Stimulated activated CD8-positive, alpha-beta memory T cell treated with anti-CD3 and anti-CD28 coated beads, Interleukin-2, amount 100 ng/mL, for 48 hours (primary cell): ENCODE measurements at places on chromosomes 16 and 17.
A peak's percentile ranks its signal among the peaks of the same experiment; 100 is the strongest.

DNA sequence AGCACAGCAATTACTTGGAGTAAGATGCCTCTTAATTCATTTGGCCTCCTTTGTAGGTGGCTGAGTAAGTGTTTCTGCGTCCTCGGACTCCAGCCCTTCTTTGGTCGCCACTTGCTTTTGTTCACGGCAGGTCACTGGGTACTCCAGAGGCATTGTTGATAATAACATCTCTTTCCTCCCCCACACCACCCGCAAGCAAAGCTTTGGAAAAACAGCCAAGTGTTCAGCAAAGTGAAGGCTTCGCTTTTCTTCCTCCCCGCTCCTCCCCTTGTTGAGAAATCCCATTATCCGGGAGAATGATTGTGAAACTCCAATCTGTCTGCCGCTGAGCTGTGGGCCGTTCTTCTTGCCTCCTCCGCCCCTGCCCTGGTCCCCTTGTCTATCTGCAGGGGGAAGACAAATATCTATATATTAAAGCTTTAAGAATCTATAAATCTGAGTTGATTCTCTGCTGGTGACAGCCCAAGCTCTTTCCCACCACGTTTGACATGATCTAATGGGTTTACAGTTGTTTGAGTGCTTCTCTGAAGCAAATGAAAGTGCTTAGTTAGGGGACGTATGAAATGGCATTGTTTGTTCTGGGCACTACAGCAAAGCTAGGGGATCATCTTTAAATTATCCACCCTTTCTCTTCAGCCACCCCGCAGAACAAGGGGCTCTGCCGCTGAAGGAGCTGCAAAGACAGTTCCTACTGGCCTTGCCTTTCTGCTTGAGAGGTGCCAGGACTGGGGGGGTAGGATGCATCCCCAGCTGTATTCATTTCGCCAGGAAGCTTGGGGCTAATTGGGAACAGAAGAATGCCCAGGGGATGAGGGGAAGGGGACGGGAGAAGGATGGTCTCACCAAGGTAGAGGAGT is 167.1 kb downstream of the CCDC182 start:
- DNase-seq: no peak

DNA sequence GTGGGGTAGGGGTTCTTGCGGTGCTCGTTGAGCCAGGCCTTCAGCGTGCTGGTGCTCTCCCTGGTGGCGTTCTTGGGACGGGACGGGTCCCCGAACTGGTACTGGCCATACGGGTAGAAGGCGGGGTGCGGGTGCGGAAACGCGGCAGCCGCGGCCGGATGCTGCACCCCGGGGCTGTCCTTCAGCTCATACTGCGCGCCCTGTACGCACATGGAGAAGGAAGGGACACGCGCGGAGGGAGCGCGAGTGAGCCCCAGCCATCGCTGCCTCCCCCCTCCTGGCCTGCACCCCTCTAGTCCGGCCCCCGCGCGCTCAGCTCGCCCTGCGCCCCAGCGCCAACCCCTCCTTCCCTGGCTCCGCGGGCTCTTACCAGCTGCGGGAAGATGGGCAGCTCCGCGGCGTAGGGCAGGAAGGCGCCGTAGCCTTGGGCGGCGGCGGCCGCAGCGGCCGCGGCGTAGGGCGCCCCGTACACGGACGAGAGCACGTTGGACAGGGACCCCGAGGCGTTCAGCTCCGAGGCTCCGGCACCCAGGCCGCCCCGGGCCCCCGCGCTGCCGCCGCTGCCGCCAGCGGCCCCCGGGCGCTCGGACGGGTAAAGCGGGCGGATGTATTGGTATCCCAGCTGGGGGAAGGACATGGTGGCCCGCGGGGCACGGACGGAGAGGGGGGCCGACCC is 1.0 kb downstream of the IRX3 start:
- no peak for DNase-seq

GRCh38 chr16:82700541-82701235 is 73.9 kb downstream of the CDH13 start:
- DNase-seq: no peak

GRCh38 chr16:66036184-66036583 is 330.3 kb upstream of the CDH5 start:
- DNase-seq: no peak

DNA sequence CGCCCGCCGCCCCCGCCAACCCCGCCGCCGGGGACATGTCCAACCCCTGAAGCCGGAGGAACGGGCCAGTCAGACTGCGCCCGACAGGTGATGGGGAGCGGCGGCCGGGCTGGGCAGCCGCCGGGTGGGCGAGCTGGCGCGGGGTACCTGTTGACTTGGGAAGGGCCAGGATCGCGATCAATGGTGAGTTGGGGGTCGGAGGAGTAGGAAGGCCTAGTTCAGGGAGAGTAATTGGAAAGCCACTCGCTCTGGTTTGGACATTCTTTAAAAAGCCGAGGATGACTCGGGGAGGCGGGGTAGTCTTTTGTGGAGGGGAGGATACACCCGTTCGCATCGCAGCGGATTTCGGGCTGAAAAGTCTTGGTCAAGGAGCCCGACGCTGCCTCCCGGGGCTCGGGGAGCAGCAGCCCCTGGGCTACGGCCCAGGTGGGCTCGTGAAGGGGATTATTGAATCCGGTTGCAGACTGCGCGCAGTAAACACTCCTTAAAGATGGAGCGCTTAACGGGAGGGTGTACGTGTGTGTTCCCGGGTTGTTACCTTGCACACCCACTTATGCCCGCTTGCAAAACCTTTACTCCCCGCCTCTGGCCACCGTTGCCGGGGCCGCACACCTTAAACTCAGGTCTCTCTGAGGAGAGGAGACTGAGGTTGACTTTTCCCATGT is 123.8 kb downstream of the GOSR1 start:
- no peak for DNase-seq

GRCh38 chr17:75182569-75183436 is at the start of gene SUMO2:
TSS of gene SUMO2 (minus strand) at chr17:75182959. CDS start at chr17:75182834, 125 bp downstream.
- DNase-seq: peak; percentile 95

GRCh38 chr16:5065813-5066212 is at the start of gene C16orf89:
TSS of gene C16orf89 (minus strand) at chr16:5065956. CDS start at chr16:5065908, 48 bp downstream.
- no peak for DNase-seq

DNA sequence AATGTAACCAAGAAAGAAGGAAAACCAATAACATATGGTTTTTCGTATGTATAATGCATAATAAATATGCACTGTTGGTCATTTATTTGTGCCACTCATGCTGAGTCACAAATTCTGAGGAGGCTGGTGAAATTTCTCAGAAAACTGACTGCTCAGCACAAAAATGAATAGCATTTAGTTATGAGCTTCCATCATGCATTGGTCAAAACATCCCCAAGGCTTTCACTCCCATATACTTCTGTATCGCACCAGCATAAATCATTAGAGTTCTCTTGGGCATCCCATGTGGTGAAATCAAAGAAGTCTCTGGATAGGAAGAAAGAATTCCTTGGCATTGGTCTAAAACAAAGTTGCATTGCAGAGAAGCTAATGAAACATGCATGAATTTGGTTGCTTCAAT is 785.6 kb upstream of the CDH8 start:
- DNase-seq: no peak

DNA sequence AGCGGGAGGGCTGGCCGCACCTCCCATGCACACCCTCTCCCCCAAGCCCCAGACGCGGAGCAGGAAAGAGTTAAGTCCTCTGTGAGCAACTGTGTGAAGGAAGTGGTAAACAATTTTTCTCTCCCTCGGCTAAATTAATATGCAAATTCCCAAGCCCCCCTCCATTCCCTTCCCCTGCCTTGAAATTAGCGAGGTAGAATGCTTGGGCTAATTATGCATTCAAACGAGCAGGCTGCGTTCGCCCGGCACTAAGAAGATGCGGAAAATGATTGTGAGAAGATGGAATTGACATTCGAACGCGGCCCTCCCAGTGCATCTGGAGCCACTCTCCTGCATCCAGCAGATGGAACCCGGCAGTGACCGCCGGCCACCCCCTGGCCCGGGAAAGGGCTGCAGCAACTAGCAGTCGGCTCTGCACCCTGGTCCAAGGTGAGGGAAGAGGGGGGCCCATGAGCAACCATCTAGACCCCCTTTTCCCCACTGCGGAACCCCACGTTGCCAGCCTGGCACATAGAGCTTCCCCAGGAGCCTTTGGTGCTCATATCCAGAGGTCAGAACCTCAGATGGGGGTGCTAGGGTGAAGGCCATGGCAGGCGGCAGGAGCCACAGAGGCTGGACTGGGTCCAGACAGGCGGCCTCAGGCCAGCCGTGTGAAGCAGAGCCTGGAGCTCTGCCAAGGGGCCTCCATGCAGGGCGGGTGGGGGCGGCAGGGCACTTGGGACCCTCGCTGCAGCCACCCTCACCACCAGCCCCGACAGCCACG is 49.1 kb upstream of the ACSF3 start:
- no peak for DNase-seq

DNA sequence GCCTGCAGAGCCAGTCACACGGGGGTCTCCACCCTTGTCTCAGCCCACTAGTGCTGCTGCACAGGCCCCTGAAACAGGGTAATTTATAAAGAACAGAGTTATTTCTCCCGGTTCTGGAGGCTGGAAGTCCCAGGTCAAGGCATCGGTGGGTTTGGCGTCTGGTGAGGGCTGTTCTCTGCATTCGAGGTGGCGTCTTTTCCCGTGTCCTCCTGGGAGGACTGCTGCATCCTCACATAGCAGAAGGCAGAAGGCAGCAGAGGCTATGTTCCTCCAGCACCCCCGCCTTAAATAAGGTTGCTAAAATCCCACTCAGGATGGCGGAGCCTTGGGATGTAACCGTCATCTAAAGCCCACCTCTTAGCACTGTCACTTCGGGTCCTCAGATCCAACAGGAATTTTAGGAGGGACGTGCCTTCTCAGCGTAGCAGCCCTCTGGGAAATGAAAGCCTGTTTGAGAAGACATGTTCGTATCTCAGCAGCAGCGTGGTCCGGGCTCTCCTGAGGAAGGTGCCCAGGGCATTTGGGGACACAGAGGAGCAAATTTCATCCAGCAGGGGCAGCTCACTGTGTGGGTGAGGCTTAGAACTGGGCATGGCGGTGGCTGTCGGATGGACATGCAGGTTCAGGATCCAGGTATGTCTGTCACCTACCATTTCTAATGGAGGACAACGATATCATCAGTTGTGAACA is 221.6 kb upstream of the CHMP6 start:
- no peak for DNase-seq

DNA sequence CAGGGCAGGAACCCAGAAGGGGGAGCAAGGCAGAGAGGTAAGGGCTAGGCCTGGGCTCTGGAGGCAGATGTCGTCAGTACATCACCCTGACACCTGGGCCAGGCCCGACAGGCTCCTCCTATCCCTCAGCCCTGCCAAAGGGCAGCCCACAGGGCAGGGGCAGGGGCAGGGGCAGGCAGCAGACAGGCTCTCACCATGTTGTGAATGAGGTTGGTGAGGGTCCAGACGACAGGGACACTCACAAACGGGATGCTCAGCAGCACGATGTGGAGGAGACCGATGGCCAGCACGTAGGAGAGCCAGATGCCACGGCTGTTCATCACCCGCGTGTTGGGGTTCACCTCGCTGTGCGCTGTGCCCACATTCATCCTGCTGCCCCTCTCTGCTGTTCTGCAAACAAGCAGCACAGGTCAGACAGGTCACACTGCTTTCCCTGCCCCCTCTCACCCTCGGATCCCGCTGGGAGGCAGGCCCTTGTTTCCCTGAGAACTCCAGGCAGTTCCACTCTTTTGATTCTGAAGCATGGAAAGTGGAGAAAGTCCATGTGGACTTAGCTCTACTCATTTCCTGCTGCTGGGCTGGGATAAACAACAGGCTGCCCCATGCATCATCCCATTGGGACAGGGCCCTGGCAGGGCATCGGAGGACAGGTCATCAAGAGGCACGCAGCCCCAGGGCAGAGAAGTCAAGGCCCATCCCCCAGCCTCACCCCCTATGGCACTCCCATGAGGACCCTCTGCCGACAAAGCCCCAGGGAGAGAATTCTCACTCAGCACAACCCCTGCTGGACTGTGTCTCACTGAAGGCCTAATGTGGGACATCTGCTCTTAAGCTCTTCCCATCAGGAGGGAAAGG is 3.3 kb downstream of the ORMDL3 start:
- no peak for DNase-seq

GRCh38 chr16:13921328-13921727 is 1.4 kb downstream of the ERCC4 start:
- no peak for DNase-seq

GRCh38 chr17:50458701-50459676 is 9.7 kb downstream of the CHAD start:
- DNase-seq: no peak

- peak; percentile 89 for DNase-seq
Measured at GRCh38 chr17:40358323-40359038, 6.1 kb downstream of the GJD3 start.

DNA sequence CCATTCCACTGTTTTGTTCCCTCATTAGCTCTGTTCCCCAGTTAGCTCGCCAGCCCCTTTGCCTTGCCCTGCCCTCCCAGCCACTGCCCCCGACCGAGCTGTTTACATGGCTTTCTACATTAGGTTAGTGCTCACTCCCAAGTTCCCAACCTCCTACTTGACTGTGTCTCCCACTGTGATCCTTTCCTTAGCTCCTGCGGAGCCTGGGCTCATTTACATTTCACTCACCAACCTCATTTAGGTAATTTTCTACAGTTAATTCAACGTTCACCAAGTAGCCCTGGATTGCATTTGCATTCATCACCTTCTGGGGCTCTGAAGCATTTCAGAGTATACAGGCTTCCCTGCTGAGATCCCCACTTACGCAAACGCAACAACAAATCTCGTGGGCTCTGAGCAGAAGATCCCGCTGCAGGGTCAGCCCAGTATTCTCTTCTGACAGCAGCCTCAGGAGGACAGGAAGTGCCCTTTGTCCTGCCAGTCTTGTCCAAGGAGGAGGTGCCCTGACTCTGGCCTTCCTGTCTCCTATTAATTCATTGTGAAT is 325.8 kb upstream of the CCL2 start:
- no peak for DNase-seq

DNA sequence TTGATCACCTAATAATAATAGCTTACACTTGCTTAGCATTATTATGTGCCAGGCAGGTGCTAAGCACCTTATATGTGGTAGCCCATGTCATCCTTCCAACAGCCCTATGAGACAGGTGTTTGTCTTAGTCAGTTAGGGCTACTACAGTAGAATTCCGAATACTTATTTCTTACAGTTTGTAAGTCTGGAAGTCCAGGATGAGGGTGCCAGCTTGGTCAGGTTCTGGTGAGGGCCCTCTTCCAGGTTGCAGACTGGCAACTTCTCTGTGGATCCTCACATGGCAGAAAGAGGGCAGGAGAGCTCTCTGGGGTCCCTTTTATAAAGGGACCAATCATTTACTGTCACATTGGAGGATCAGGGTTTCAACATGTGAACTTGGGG is 19.6 kb upstream of the MYH10 start:
- no peak for DNase-seq

DNA sequence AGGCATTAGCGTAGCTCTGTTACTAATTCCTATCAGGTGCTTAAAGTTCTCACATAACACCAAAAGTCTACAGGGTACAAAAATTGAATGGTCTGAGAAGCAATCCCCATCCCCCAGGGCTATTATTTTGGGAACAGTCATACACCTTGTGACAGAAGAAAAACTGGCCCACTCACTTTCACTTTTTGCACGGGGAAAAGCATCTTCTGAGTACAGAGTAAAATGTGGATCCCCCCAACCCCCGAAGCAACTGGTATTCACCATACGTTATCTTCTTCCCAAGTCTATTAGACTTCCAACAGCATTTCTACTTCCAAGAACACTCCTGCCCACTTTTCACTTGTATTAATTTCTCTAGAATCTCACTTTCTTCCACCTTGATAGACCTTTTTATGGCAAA is 11.8 kb downstream of the GGA3 start:
- DNase-seq: no peak
